ENCODE measurements at places on chromosomes 5 and 9.

GRCh38 chr9:36995927-36996705, 38.0 kb downstream of the PAX5 start:
- no peak for DNase-seq

DNA sequence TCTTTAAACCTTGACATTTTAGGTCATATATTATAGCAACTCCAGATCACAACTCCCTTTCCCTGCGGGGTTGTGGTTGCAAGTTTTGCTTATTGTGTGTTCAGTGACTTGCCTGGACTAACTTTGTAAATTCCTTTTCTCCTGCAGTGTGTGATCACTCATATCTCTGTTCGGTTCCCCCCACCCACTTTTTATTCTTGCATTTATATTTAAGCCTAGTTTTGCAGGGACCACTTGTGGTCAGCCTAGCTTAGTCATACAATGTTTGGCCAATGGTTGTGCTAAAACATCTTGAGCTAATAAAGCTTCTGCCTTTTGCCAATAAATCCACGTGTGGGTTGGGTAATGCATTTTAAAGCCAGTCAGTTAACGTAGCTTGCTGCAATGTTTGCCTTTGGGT, 146.5 kb upstream of the IRX4 start:
- no peak for DNase-seq

DNA sequence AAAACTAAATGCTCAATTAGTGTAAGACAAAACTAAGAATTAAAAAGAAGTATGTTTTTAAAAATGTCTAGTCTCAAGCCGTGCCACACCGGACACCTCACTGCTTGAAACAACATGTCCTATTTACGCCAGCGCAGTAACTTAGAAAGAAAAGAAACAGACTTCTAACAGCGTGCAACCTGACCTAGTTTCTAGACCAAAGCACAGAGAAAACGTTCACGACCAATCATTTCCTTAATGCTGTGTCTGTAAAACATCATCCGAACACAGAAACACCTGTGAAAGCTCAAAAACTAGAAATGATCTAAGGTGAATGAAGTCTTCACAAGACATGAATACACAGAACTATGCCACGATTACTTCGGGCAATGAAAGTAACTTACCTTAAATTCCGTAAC, 4.0 kb downstream of the BRD9 start:
- DNase-seq: no peak

DNA sequence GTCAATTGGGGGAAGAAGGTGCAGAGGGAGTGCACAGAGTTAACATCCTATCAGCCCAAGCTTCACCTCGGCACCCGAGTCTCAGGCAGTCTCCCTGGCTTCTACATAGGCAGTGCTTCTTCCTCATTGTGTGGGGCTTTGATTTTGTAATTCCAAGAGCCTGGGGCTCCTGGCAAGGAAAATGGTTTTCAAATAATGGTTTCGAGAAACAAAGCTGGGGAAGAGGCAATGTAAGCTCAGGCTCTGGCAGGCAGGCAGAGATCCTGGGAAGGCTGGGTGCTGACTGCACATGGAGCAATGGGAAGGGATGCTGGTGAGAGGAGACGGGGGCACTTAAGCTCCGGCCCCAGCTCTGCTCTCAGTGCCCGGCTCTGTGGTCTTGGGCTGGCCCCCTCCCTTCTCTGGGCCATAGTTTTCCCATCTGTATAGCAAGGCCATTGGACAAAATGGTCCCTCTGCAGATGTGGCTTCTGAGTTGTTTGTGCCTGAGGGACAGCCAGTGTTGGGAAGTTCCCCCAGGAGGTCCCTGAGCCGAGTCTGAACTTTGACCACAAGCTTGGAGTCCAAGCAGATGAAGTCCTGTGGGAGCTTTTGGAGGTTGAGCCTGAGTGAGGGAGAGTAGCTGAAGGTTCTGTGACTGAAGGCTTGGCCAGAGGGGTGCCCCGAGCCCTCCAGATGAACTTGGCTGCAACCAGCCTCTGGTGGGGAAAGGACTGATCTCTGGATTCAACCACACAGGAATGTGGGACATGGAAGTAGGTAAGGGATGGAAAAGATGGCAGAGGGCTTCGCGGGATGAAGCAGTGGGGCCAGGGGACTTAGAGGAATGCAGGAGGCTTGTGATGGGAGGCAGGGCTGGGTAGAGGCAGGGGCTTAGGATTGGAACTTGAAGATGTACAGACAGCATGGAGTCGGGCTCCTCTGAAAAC, 28.5 kb upstream of the IL17B start:
- DNase-seq: no peak

DNA sequence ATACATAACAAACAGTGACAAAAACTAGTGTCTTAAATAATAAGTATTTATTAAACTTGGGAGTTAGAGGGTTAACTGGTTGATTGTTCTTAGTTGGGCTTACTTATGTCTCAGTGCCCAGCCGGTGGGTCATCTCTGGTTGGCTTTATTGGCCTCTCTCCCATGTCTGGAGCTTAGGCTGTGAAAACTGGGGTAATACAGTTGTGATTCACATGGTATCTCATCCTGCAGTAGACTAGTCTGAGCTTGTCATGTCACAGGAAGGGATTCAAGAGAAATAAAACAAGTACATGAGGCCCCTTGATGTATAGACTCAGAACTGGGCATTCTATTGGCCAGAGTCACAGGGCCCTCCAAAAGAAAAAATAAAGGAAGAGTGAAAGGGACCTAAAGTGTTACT, 466.4 kb upstream of the SMC2 start:
- DNase-seq: no peak

DNA sequence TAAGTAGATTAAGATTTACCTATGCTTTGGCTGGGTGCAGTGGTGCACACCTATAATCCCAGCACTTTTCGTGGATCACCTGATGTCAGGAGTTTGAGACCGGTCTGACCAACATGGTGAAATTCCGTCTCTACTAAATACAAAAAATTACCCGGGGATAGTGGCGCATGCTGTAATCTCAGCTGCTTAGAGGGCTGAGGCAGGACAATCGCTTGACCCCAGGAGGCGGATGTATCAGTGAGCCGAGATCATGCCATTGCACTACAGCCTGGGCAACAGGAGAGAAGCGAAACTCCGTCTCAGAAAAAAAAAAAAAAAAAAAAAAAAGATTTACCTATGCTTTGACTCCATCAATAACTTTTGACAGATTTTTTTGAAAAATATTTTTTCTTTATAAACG, 267.1 kb upstream of the SEMA6A start:
- no peak for DNase-seq

- no peak for DNase-seq
Measured at GRCh38 chr5:72194846-72195245, 87.6 kb downstream of the MAP1B start.

DNA sequence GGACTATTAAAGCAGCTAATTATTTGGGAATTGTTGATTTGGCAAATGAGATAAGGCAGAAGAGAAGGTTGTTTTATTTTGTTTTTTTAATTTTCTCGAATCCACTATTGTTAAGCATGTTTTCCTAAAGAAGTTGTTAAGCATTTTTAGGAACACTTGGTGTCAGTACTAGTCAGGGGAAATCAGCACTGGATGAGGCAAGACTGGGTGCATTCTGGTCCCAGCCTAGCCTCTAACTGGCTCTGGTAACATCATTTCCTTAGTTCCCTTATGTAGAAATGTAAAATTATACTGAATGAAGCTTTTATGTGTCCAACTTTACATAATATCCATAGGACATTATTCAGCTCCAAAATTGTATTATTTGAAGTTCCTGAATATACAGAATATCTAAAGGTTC, 196.1 kb downstream of the PCSK5 start:
- DNase-seq: no peak

- peak; percentile 31 for DNase-seq
Measured at GRCh38 chr9:70574151-70574837, 159.8 kb upstream of the KLF9 start.

- no peak for DNase-seq
Measured at GRCh38 chr5:3736466-3736865, 140.8 kb downstream of the IRX1 start.

DNA sequence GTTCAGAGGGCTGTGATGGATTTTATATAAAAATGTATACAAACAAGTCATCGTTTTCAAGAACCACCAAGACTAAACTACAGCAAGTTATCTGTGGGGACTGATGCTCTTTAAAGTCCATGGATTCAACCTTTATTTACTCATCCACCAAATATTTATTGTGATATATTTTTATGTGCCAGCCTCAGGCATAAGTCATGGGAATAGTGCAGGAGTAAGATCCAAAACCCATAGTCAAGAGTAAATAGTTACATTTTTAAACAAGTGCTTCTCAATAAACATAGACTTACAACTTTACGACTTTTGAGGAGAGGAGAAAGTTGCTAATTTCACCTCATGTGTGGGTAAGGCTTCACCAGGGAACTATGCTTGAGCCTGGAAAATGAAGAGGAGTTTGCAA, 24.6 kb downstream of the MACIR start:
- DNase-seq: no peak

GRCh38 chr9:70590315-70590677, 175.8 kb upstream of the KLF9 start:
- no peak for DNase-seq

DNA sequence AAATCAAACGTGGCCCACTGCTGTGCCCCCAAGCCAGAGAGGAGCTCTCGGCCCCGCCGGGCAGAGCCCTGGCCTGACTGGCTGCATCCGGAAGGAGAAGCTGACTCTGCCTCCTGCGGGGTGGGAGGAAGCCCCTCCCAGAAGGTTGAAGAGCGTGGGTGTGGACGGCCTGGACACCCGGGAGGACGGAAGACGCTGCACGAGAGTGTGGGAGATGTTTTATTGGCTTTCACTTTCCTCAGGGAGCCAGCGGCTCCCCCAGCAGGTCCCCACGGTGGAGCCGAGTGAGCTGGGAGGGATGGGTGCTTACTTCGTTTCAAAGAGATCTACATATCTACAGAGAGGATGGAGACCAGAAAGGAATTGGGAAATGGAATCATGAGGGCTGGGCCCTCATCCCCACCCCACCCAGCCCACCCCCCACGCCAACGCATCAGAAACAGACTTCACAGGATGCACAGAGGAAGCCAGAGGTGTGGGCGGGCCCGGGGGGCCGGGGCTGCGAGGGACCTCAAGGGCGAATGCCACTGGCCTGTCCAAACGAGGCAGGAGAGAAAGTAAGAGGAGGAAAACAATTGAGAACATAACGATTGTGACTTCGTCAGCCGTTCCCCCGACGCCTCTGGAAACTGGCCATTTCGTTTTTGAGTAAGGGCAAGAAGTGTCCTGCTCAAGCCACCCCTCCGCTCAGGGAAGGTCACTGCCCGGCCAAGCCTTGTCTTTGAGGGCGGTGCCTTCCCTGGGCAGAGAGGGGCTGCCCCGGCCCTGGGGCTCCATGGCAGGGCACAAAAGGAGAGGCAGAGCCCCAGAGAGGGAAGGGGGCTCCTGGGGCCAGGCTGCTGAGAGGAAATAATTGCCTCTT, 32.1 kb downstream of the FAM163B start:
- DNase-seq: no peak

GRCh38 chr5:115336201-115336720, 39.8 kb upstream of the CCDC112 start:
- DNase-seq: no peak

DNA sequence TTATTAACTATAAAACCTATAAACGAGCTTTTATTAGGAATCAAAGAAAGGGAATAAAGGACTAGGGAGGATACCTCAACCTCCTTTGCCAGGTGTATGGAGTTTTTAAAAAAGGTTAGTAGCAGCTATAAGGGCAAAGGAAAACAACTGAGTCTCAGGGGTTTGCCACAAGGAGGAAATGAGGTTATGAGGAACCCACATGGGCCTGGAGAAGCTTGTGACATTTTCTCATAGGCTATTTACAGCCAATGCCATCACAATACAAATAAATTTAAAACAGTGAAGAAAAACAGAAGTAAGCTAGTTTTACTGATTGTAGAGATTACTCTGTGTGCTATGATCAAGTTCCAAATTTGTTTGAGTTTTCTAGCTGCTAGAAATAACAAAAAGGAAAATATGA, 92.6 kb downstream of the CDKN2A start:
- no peak for DNase-seq

- no peak for DNase-seq
Measured at GRCh38 chr9:107760469-107761242, 271.1 kb upstream of the KLF4 start.

GRCh38 chr5:149615976-149616375, 34.7 kb downstream of the ARHGEF37 start:
- no peak for DNase-seq

DNA sequence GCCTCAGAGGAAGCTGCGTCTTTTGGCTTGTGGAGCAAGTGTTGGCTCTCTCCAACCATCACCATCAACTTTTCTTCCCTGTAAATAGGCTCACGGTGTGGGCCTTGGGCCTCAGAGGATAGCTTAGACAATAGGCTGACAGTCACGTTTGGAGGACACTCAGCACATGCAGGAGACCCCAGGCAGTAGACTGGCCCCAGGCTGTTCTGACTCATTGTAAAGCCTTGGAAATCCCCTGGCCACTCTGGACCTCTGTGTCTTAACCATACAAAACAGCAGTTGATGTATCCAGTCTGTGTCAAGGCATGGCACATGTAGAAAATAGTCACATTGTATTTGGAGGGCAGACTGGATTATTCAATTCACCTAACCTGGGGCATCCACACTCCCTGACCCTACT, 18.6 kb downstream of the CD74 start:
- no peak for DNase-seq

DNA sequence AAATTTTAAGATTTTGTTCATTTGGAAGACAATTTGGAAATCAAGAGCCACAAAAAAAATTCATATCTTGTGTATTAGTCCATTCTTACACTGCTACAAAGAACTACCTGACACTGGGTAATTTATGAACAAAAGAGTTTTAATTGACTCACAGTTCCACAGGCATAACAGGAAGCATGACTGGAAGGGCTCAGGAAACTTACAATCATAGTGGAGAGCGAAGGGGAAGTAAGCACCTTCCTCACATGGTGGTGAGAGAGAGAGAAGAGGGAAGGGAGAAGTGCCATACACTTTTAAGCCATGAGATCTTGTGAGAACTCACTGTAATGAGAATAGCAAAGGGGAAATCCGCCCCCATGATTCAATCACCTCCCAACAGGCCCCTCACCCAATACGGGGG, 274.4 kb downstream of the KCNN2 start:
- DNase-seq: no peak

- DNase-seq: no peak
Measured at GRCh38 chr5:147481376-147481775, 28.5 kb downstream of the DPYSL3 start.

DNA sequence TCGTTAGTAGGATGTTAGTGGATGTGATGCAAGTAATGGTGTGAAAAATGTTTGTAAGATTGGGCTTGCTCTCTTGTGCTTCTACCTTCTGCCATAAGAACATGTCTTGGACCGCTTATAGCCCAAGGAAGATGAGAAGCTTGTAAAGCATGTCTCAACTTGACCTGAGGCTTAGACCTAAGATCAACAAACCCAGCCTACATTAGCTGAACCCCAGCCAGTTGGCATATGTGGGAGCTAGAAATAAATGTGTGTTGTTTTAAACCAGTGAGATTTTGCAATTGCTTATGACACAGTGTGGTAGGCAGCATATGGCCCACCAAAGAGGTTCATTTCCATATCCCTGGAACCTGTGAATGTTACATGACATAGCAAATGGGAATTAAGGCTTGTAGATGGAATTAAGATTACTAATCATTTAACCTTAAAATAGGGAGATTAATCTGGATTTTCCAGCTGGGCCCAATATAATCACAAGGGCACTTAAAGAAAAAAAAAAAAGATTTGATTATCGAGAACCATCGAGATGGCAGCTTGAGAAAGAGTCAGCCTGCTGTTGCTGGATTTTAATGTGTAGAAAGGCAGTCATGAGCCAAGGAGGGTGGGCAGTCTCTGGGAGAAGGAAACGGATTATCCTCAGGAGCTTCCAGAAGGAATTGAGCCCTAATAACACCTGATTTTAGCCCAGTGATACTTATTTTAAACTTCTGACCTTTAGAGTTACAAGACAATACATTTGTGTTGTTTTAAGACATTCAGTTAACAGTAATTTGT, 27.3 kb upstream of the EDIL3 start:
- DNase-seq: no peak
